AG09319 (cell line): ENCODE measurements at places on chromosomes 3 and 15.

- DNase-seq = no peak
Measured at GRCh38 chr3:32399030-32399620, 7.5 kb downstream of the CMTM7 start.

- no peak for DNase-seq
Measured at GRCh38 chr15:27461181-27461580, 490.2 kb downstream of the GABRG3 start.

GRCh38 chr15:71736286-71736947 lies 73.9 kb upstream of the NR2E3 start:
- DNase-seq = no peak

GRCh38 chr3:100317912-100318311 lies 16.6 kb upstream of the NIT2 start:
- DNase-seq = no peak

DNA sequence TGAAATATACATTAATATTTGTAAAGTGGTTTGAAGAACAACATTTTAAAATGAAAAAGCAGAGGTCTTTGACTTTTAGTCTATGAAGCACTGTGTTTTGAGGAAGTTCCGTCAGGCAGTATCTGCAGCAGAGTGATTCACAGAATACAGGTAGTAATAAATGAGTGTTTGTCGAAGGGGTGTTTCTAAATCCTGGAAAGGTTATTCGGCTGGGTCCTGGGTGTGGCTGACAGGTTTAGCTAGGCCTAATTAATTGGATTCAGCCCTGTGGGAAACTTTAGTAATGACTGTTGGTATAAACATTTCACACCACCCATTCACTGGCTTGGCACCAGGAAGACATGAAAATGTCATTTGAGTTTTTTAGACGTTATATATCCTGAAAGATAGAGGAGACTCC lies 51.3 kb downstream of the TIPARP start:
- no peak for DNase-seq

DNA sequence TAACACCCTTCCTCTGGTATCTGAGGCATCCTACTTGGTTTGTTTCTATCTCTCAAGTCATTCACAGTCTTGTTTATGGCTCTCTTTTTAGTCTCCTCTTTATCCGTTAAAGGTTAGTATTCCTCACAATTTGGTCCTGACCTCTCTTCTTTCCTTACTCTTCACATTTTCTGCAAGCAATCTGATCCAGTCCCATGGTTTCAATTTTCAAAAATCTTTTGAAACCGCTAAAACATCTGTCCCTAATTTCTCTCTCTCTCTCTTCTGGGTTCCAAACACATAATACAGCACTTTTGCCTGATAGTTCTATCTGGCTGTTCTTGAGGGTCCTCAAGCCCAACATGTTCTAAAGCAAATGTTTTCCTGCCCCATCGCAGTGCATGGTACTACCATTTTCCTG lies 149.0 kb downstream of the SERPINI1 start:
- DNase-seq = no peak

- DNase-seq = no peak
Measured at GRCh38 chr15:31485911-31486461, 159.4 kb downstream of the KLF13 start.

DNA sequence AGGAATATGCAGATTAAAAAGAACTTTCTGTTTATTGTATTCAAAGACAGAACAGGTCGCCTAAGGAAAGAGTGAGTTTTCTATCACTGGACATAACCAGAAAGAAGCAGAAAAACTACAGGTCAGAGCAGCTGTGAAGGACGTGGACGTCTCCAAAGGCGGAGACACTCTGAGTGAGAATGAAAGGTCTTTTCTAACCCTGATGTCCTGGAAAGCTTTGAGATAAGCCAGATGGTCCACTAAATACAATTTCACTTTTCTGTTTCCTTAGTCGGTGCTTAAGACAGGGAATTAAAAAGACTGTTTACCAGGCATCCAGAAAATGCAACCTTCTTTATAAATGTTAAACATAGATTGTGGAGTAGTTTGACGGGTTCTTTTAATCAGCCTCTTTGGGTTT lies 360.4 kb downstream of the FGF12 start:
- DNase-seq = no peak

- DNase-seq = no peak
Measured at GRCh38 chr3:43086460-43087165, 19.3 kb downstream of the POMGNT2 start.

DNA sequence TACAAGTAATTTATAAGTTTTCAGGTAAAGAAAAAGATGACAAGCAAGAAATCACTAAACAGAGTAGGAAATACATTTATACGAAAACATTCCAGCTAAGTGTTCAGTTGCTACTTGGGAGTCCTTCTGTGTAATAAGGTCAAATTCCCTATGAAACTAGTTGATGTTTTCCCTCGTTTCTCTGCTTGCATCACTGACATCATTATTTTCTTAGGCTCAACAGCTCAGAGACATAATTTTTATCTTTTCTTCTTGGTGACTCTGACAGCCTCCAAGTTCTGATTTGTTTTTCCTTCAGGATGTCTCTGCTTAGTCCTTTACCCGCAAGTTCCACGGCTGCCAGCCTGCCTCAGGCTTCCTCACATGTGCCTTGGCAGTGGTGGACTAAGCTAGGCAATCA lies 173.6 kb downstream of the P3H2 start:
- DNase-seq = no peak

- DNase-seq = no peak
Measured at GRCh38 chr15:56251315-56252095, 7.8 kb upstream of the RFX7 start.

GRCh38 chr3:76442374-76442915 lies 597.5 kb upstream of the ROBO2 start:
- no peak for DNase-seq

GRCh38 chr3:187967993-187968392 lies 186.0 kb upstream of the LPP start:
- no peak for DNase-seq

DNA sequence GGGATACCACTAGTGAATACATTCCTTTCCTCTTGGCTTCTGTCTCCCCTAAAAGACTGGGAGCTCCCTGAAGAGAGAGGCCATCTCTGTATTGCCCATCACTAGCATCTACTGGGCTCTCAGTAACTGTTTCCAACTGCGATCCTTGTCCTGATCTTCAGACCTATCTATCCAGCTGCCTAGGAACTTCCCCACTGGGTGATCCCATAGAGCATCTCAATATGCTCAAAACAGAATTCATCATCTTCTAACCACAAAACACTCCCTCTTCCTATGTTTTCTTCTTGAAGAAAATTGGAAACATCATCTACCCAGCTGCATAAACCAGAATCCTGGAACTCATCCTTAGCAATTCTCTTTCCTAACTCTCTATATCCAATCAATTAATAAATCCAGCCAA lies 54.6 kb downstream of the PLD1 start:
- no peak for DNase-seq

DNA sequence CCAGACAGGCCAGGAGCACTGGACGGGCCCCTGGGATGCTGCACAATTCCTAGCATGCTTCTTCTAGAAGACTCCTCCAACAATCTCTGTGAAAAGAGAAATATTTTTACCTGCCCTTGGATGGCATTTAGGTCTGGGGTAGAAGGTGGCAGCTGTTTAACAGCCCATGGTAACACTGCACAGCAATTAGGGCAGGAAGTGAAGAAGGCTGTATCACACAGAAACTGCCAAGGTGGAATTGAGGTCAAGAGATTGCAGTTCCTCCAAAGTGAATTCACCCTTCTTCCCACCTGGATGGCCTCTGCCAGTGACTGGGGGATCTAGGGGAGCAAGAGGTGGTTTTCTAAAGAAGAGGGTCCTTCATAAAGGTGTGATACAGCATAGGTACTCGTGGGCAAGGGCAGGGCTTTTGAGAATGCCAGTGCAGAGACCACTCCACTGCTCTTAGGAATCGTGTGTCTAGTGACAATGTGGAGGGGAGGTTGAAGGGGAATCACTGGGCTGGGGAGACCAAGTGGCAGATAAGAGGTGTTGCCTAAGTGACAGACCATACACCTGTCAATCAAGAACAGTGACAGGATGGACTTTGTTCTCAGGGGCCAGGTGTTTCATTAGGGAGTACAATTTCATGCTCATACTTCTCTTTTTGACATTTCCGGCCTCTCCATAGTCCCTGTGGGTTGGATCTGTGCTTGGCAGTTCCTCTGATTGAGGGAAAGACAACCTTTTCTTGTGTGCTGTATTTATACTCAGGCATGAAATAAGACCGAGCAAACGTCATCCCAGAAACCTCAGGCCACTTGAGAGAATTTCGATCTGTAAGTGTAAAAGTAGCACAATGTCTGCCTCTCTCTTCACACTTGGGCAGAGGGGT lies 83.5 kb upstream of the BCL6 start:
- no peak for DNase-seq

GRCh38 chr3:106366352-106366751 lies 497.5 kb upstream of the CBLB start:
- DNase-seq = no peak

DNA sequence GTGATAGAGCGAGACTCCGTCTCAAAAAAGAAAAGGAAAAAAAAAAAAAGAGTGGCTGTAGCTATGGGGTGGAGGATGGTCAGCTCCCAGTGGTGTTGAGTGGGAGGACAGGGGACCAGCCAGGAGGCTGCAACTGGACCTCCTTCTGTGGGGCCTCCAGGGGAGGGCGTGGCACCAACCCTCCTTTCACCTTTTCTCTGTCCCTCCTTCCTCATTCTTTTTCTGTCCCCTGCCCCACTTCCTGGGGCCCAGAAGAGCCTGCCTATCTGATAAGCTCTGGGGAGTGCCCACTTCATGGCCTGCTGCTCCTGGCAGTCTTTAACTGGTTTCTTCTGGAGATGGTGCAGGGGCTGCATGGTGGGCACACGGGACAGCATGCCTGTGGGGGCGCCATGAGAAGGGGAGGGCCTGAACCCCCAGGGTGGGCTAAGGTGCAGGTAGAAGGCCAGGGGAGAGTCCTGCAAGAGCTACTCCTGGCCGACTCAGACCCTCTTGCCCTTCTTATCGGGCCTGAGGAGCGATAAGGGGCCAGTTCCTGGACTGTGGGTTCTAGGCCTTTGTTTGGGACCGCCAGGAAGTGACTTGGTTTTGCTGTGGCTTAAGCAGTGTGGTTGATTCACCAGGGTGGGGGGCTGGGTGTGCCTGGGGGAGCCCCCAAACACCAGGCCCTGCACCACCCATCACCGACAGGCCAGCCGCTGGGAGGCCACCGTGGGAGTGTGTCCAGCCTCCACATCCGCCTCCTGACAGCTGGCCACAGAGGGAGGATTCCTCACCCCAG lies 49.4 kb upstream of the FLNB start:
- no peak for DNase-seq

GRCh38 chr3:32885283-32885901 lies 66.1 kb upstream of the CCR4 start:
- DNase-seq = no peak

- DNase-seq = no peak
Measured at GRCh38 chr15:91407269-91407889, 307.3 kb downstream of the SV2B start.

DNA sequence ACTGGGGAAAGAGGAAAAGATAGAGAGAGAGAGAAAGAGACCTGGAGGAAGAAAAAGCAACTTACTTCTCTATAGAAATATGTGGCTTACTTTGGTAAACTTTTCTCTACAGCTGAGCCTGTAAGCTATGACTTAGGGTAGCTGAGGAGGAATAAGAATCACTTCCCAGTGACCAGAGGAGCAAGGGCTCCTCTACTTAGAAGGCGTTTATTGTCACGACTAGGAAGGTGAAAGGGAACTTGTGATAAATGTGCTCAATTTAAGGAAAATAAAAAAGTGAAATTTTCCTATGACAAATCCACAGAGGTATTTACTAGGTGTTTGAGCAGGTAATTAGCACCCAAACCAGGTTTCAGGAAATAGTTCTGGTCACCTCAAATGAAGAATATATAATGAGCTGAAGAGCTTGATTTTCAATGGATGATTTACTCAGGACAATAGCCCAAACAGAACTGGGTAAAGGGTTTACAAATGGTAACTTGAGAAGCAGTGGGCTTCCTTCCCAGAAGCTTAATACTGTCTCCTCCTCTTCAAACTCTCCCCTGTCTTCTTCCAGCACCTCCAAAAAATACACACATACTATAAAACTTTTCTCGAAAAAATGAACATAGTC lies 46.1 kb downstream of the SOX2 start:
- no peak for DNase-seq

GRCh38 chr15:33742800-33743199 lies 225.5 kb upstream of the CHRM5 start:
- DNase-seq = no peak

DNA sequence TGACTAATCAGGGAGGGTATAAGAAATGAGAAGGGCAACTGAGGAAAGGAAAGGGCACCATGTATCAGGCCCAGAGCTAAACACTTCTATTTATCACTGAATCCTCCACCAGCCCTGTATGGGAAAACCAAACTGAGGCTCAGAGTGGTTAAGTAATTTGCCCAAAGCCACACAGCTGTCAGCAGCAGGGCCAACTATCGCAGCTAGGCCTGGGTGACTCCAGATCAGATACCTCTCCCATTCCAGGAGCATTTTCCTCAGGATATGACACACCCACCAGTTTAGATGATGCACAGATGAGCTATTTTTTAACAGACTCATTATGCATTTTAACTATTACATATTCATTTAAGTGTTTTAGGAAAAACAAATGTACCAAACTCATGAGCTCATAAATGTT lies 14.5 kb downstream of the NUP210 start:
- DNase-seq = no peak

GRCh38 chr3:54476891-54477290 lies 354.5 kb downstream of the CACNA2D3 start:
- no peak for DNase-seq

- no peak for DNase-seq
Measured at GRCh38 chr3:26406636-26407035, 215.9 kb upstream of the LRRC3B start.

DNA sequence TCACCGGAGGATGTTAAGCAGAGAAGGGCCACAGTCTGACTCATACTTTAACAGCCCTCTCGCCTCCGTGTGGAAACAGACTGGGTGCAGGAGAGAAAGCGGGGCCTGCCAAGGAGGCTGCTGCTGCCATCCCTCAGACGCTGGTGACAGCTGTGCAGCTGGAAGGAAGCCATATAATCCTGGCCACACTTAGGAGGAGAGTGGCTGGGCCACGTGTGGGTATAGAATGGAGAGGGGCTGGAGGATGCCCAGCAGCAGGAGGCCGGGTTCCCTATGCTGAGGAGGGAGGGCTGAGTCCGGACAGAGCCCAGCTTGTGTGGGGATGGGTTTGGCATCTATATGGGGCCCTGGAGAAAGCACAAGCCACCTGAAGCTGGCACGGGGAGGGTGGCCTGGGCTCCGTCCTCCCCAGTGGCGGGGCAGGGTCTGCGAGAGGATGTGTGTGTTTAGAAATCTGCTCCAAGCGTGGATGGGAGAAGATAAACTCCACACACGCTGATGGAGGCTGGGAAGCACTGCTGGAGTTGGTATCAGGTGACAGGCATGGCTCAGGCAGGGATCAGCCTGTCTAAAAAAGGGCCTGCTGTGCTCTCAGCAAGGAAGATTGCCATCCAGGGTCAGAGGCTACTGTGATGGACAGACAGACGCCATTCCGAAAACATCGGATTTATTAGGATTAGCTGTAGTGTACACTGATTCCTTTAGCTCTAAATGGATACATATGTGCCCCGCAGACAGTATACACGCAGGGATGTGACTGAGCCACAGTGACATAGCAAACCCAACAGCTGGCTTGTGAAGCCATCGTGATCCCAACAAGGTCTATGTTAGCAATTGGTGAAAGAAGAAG lies 15.9 kb downstream of the ABTB1 start:
- DNase-seq = no peak

- no peak for DNase-seq
Measured at GRCh38 chr3:71546821-71547220, 36.7 kb downstream of the FOXP1 start.
